ENCODE measurements at places on chromosomes 4 and X. TPM values are rescaled to one million over a fixed set of nuclear protein-coding genes. Genes with fewer than 3 reads are reported as not detected.

GRCh38 chrX:68429216-68429615, 4.1 kb downstream of the OPHN1 start:
- H3K4me3 ChIP-seq, result no peak overlapping the region
- peaks cover 23% of the 10 kb centered on the region for H3K27me3 ChIP-seq
- H3K27ac ChIP-seq, result no peak overlapping the region
- H3K4me1 ChIP-seq, result no peaks in the 10 kb centered on the region
- DNase-seq, result no peak
- no peaks in the 10 kb centered on the region for H3K36me3 ChIP-seq

DNA sequence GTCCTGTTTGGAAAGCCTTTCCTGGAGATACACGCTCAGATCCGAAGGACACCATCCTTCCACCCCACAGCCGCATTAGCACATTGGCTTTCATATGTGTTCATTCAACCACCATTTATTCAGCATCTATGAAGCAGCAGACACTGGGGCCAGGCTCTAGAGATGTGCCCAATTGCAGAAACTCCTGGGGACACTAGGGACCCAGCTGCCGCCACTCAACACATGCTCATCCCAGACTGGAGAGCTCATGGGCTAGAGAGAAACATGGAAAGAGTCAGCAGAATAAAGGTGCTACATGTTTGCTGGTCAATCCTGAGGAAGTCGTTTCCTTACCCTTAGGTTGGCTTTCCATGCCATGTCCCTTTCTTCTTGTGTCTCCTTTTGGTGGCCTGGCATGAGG, 7.6 kb downstream of the CTAG1A start:
- H3K36me3 ChIP-seq, result no peaks in the 10 kb centered on the region
- H3K27me3 ChIP-seq, result no peaks in the 10 kb centered on the region
- H3K4me1 ChIP-seq, result no peaks in the 10 kb centered on the region
- no peak overlapping the region for H3K4me3 ChIP-seq

GRCh38 chr4:52660643-52661042, 1.5 kb upstream of the USP46 start:
- peaks cover 17% of the 10 kb centered on the region for H3K4me1 ChIP-seq
- peaks cover 12% of the 10 kb centered on the region for H3K36me3 ChIP-seq
- DNase-seq, result no peak
- no peak overlapping the region for H3K27ac ChIP-seq
- peaks cover 32% of the 10 kb centered on the region for H3K27me3 ChIP-seq
- peak overlapping the region; percentile 78 for H3K4me3 ChIP-seq

GRCh38 chr4:13547485-13548041, 3.3 kb upstream of the NKX3-2 start:
- H3K36me3 ChIP-seq, result peaks cover 3% of the 10 kb centered on the region
- peaks cover 32% of the 10 kb centered on the region for H3K4me1 ChIP-seq
- DNase-seq, result peak; percentile 60
- no peak overlapping the region for H3K27ac ChIP-seq

DNA sequence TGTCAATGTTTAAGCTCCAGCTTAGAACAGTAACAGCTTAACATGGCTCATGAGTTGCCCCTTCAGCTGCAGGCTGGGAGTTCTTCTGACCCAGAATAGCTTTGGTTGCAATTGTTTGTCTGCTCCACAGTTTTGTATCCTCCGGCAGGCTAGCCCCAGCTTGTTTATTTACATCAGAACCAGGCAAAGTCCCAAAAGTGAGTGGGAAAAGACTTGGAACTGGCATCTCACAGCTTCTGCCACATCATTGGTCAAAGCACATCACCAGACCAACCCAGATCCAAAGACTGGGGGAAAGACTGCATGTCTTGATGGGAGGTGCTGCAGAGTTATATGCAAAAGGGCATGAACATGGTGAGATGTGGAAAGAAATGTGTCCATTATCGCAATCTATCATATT, 231.2 kb upstream of the CPEB2 start:
- no peak overlapping the region for H3K27ac ChIP-seq
- H3K4me3 ChIP-seq, result no peak overlapping the region
- DNase-seq, result no peak

GRCh38 chr4:183211533-183211932, 108.5 kb downstream of the CLDN22 start:
- no peaks in the 10 kb centered on the region for H3K4me1 ChIP-seq
- no peak overlapping the region for H3K4me3 ChIP-seq
- no peak overlapping the region for H3K27ac ChIP-seq
- peaks cover 6% of the 10 kb centered on the region for H3K27me3 ChIP-seq
- H3K36me3 ChIP-seq, result no peaks in the 10 kb centered on the region

DNA sequence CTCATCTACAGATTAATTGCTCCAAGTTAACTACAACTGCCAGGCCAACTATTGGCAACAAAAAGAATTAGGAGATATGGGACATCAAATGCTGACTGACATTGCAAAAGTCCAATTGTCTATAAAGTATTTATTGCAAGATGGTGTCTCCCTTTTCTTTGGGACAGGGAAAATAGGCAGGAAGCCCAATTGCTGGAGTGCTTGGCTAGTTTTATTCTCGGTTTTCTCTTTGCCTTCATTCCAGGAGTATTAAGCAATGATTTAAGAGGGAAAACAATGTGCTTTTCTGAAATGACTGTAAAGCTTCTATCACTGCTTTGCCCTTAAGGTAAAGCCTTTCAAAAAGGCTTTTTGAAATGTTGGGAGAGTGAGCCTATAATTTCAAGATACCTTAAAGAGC, 62.8 kb upstream of the DIAPH2 start:
- no peaks in the 10 kb centered on the region for H3K27me3 ChIP-seq
- no peak overlapping the region for H3K4me3 ChIP-seq
- H3K27ac ChIP-seq, result no peak overlapping the region
- no peaks in the 10 kb centered on the region for H3K4me1 ChIP-seq
- no peak for DNase-seq

DNA sequence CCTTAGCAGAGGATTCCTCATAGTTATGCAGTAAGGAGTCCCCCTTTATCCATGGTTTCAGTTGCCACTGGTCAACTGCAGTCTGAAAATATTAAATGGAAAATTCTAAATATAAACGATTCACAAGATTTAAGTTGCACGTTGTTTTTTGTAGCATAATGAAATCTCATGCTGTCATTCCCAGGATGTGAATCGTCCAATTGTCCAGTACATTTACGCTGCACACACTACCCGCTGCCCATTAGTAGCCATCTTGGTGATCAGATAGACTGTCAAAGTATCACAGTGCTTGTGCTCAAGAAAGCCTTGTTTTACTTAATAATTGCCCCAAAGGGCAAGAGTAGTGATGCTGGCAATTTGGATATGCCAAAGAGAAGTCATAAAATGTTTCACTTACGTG, 434.8 kb downstream of the MAPK10 start:
- no peak for DNase-seq
- no peak overlapping the region for H3K4me3 ChIP-seq
- H3K27me3 ChIP-seq, result no peaks in the 10 kb centered on the region
- H3K4me1 ChIP-seq, result no peaks in the 10 kb centered on the region
- no peak overlapping the region for H3K27ac ChIP-seq

GRCh38 chrX:24465532-24465865, 413 bp downstream of the PDK3 start:
- H3K4me3 ChIP-seq, result peak overlapping the region; percentile 82
- DNase-seq, result peak; percentile 21
- peaks cover 7% of the 10 kb centered on the region for H3K36me3 ChIP-seq
- no peaks in the 10 kb centered on the region for H3K27me3 ChIP-seq

DNA sequence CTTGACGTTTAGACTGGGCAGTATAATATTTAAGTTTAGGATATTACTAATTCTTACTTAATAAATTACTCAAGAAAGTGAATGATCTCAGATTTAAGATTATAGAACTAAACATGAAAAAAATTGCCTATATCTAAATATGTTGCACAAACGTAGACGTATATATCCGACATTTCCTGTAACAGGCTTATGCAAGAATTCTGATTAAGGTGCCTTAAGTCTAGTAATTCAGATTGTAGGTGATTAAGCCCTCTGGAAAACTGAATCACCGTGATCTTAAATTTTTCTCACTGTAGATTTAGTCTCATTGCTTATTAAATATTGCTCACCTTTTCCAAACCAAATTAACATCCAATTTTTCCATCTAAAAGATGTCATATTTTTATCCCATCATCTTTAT, 24.0 kb downstream of the ATXN3L start:
- no peak for DNase-seq
- no peaks in the 10 kb centered on the region for H3K36me3 ChIP-seq
- no peak overlapping the region for H3K27ac ChIP-seq

DNA sequence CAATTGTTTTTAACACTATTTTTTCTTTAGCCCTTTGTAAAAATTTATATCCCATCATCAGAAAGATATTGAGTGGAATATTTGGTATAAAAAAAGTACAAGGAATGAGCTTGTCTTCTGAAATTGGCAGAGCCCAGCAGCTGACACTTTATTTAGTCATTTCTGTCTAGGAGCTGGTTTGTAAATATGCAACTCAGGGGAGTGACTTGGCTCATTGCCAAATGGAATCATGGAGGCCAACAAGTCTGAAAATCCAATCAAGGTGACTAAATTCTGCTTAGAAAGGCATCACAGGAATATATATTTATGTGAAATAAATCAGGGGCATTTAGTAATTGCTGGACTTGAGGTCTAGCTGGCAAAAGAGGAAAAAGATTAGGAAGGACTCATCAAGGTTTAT, 74.4 kb downstream of the OTC start:
- no peak overlapping the region for H3K27ac ChIP-seq
- H3K27me3 ChIP-seq, result peaks cover 2% of the 10 kb centered on the region
- H3K4me1 ChIP-seq, result no peaks in the 10 kb centered on the region
- no peaks in the 10 kb centered on the region for H3K36me3 ChIP-seq

DNA sequence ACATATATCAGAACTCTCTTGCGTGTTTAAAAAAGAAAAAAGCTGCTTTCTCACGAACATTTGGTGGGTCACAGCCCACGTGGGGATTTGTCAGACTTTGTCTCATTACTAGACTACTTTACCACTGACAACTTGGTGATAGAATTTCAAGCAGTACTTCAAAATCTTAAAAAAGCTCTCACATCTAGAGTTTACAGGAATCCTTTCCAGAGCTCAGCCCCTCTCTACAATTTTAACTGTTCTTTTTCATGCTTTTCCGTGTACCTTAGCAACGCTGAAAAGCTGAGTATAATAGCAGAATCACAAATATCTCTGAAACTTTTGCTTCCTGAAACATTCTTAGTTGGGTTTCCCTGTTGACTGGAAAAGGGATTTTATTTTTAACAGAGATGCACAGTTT, 50.2 kb downstream of the SMAD1 start:
- no peak overlapping the region for H3K27ac ChIP-seq
- no peaks in the 10 kb centered on the region for H3K4me1 ChIP-seq
- H3K27me3 ChIP-seq, result peaks cover 2% of the 10 kb centered on the region
- DNase-seq, result no peak
- no peaks in the 10 kb centered on the region for H3K36me3 ChIP-seq

GRCh38 chrX:109739625-109740432, 6.8 kb upstream of the ACSL4 start:
- H3K4me3 ChIP-seq, result no peak overlapping the region
- DNase-seq, result no peak
- H3K4me1 ChIP-seq, result peaks cover 3% of the 10 kb centered on the region
- no peaks in the 10 kb centered on the region for H3K27me3 ChIP-seq
- H3K27ac ChIP-seq, result no peak overlapping the region

DNA sequence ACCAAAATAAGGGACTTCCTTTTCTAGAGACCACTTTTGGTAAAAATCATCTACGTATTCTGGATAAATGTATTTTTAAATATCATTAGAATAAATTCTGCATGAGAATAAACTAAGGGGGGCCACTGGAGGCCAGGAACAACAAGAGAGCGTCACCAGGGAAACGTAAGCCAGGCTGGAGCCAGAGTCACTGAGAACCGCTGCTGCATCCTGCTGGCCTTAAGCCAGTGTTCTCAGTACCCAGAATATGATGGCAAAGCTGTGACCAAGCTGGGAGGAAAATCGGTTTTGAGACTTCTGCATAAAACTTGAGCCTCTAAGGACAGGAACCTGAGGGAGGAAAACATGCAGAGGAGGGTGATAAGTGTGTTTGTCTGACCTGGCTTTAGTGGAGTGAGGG, 63.0 kb upstream of the FAM9A start:
- no peak overlapping the region for H3K27ac ChIP-seq
- no peak for DNase-seq
- H3K4me1 ChIP-seq, result no peaks in the 10 kb centered on the region
- H3K36me3 ChIP-seq, result no peaks in the 10 kb centered on the region
- no peak overlapping the region for H3K4me3 ChIP-seq

DNA sequence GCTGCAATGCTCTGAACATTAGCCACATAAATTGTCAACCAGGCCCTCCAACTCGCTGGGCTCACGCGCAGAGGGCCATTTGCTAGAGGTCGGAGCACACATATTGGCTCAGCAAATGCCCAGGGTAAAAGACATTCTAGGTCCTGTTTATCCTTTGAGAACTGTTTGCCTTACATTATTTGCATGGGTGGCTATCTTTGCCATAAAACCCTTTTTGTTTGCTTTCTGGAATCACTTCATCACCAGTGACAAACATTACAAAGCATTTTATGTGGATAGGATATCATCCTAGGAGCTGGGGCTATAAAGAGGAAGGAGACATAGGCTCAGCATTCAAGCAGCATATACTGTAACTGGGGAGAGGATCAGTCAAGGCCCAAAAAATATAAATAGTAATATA, 149.2 kb upstream of the RAI2 start:
- H3K36me3 ChIP-seq, result no peaks in the 10 kb centered on the region
- no peak overlapping the region for H3K4me3 ChIP-seq
- no peaks in the 10 kb centered on the region for H3K4me1 ChIP-seq
- H3K27ac ChIP-seq, result no peak overlapping the region
- DNase-seq, result no peak
- H3K27me3 ChIP-seq, result no peaks in the 10 kb centered on the region

Gene AMOT
- 1.8 TPM for total RNA-seq

Gene NR0B1
- total RNA-seq, result not detected

Gene MAGEE2
- not detected for total RNA-seq

Gene GIMD1
- not detected for total RNA-seq

Gene NHS
- 6.9 TPM for total RNA-seq

Gene CXorf38
- total RNA-seq, result 22.5 TPM

Gene F8A3
- 12.8 TPM for total RNA-seq
